CD4-positive, alpha-beta T cell treated with Interleukin-12 subunit alpha and Interleukin-12 subunit beta, for 1 hour (primary cell): ENCODE measurements at places on chromosomes 4 and X.

GRCh38 chr4:151991001-151991883, 230.4 kb upstream of the GATB start:
- DNase-seq = peak; percentile 10

DNA sequence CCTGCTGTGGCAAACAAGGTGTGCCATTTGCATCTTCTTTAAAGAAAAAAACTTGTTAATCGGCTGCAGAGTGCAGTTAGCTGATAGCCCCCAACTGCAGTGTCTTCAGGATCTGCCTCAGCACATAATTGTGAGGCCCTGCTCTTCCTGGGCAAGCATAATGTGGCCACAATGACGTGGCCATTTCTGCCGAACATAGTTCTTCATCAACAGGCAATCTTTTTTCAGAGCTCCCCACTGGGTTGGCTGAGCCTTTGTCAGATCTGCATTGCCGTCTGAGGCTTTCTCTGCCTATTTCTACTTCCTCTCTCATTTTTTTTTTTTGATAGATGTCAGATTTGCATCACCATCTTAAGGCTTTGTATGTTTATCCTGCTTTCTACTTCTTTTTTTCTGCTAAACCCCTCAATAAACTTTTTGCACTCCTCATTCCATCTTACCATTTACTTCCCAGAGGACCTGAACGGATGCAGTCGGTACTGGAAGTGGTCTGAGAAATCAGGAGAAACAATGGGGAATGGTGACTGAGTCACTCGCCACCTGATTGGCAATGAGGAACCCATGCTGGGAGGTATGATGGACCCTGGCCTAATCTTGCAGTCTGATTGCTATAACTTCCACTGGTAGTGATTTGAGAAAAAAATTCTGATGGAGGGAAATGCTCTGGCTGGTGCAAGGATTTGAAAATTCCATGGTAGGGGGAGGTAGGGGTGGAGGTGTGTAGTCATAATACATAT, 21.2 kb upstream of the TAB3 start:
- no peak for DNase-seq

GRCh38 chrX:153799326-153799725, 4.9 kb downstream of the SSR4 start:
- no peak for DNase-seq

DNA sequence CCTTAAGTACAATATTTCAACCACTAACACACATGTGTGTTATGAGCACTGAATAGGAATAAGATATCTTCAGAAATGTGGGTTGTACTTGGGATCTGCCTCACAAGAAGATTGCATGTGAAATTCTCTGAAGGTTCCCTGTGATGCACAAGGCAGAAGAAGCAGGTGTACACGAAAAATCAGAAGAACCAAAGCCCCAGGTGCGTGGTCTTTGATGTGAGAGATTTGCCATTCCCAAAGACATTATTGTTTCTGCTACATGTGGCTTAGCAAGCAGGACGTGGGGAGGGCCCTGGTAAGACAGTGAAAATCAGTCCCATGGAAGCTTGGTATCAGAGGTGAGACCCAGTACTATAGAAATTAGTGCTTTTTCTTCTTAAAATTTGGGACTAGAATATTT, 13.0 kb upstream of the SPRY1 start:
- no peak for DNase-seq

- DNase-seq = no peak
These were observed 425.4 kb upstream of the PITX2 start for GRCh38 chr4:111048316-111048715.

GRCh38 chrX:119429471-119429870, 30.3 kb downstream of the SLC25A43 start:
- no peak for DNase-seq

DNA sequence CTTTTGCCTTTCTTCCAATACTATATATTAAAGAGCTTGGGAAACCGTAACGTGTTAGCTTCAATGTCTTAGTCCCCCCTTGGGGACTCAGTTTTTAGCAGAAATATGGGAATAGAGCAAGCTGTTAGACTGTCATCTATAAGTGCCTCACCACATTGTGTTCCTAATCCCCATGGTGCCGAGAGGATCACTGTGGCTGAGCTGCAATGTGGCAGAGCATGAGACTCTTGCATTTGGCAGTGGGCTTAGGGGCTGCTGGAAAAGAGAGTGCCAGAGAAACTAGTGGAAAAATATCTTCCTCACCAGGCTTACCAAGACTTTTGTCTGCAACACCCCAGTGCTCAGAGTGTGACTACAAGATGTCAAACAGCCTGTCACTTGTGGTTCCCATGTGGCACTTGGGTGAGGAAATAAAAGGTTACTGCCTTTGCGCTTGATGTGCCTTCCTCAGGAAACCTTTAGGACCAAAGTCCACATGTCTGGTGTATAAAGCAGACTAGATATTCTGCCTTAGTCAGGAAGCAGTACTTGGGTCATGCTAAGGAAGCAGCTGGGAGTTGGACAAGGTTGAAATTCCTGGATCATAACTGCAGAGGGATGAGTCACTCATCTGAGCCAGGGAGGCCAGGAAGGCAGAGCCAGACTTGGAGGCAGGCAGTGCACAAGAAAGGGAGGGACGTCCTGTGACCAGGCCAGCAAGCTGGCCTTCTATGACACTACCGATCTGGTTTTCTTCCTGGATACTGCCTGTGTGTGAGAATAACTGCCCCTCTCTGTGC, 9.7 kb upstream of the MAGEA4 start:
- no peak for DNase-seq

DNA sequence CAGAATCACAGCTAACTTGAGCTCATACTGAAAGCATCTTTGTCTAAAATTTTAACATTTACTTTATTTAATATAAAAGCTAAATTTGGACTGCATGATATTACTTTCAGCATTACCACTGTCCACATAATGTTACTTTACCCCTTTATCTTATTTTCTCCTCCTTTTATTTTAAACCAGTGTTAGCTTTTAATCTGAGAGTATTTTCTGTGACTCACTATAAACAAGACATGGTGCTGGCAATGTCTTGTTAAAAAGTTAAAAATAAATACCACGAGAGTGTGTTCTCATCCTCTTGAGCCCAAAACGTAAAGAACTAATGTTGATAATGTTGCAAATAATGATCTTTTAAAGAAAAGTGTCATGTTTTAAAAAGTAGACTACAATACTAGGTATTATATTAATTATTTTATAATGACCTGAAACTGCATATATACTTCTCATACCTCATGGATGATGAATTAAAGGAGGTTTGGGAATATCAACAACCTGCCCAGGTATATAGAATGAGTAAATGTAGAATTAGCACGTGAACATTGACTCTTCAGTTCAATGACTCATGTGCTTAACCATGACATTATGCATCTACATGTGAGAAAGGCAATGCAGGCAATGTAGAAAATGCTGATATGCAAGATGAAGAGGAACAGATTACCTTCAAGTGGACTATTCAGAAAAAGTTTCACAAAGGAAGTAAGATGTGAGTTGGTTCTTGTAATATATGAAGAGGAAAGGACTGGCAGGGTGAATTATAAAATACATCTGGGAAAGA, 454.1 kb upstream of the ADGRL3 start:
- DNase-seq = no peak

GRCh38 chr4:119655111-119655837, 26.7 kb upstream of the PDE5A start:
- no peak for DNase-seq

- peak; percentile 33 for DNase-seq
These were observed 26.5 kb downstream of the HCCS start for GRCh38 chrX:11137543-11138139.

DNA sequence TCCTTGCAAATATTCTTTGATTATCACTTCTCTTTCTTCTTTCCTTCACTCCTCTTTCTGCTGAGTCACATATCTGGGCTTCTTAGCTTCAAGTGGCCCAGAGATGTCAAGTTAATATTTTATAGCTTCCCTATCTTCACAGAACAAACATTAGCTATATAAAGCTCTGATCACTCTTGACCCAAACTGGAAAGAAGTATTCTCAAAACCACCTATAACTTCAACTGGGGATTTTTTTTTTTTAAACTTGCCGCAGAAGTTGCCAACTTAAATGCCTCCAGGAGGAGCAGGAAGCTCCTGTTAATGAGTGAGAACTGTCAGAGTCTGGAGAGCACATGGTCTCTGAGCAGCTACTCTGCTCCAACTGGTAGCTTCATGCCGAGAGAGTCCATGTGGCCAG, 233.3 kb upstream of the EDNRA start:
- no peak for DNase-seq

DNA sequence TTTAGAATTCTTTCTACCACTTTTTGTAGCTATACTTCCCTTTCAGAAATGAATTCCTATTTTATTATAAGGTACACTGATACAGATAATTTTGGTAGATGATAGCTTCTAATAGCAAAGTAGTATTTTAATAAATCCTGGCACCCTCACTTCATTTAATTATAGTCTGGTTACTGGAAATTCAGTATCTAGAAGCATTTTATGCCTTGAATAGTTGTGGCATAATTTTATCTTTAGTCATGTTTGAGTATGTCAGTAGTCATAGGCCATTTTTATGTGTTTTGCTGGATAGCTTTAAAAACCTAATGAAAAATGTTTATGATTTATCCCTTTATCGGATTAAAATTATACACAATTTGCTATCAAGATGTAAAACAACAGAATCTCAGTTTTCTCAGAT, 92.3 kb downstream of the DIAPH2 start:
- DNase-seq = no peak

DNA sequence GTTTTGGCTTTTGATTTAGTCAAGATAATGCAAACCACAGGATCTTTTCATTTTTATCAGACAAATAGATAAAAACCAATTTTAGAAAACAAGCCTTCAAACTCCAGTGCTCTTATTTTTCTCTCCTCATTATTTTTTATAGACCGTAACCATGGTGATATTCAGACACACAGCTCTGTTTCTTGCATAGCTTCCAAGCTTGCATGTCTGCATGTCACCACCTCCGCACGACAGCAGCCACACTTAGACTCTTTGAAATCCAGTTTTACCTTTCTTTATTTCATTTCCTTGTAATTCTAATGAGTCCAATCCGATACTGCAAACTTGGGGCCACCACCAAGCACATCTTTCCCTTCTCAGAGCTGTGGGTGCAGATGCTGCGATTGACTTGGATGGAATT, 94.3 kb upstream of the GPM6A start:
- DNase-seq = no peak

DNA sequence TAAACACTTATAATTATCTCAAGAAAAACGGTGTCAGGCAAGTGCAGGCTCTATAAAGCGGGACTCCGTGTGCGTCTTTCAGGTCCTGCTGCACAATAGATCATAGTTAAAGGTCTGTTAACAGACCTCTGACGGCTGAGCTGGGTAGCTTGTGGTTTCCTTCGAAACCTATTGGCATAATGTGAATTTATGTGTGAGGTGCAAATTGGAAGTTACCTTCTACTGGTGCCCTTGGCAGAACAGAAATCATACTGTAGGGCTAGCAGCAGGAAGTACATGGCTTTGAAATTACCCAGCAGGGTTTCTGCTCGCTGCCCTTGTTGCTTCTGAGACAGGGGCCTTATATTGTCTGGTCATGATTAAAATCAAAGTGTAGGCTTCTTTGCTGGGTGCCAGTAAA, 216.4 kb upstream of the HAND2 start:
- no peak for DNase-seq

DNA sequence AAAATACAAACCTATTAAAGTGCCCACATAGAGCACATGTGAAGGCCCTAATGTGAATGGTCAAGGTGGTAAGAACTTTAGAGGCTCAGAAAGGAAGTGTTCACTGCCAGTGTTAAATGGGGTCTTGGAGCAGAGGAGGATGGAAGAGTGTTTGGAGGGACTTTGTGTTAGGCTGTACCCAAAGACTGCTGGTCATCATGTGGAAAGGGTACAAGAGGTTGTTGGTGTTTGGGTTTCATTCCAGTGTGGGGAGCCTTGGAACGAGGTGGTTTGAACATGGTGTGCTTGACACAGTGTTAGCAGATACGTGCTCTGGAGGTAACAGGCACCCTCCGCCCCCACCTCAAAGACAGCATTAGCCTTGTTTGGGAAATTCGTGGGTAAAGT, 73.1 kb downstream of the RAPGEF2 start:
- no peak for DNase-seq

GRCh38 chr4:39657465-39657864, 18.8 kb upstream of the SMIM14 start:
- no peak for DNase-seq

- no peak for DNase-seq
These were observed 146.7 kb upstream of the PSAPL1 start for GRCh38 chr4:7581477-7581876.

GRCh38 chrX:292900-293897, 12.0 kb downstream of the PLCXD1 start:
- no peak for DNase-seq

DNA sequence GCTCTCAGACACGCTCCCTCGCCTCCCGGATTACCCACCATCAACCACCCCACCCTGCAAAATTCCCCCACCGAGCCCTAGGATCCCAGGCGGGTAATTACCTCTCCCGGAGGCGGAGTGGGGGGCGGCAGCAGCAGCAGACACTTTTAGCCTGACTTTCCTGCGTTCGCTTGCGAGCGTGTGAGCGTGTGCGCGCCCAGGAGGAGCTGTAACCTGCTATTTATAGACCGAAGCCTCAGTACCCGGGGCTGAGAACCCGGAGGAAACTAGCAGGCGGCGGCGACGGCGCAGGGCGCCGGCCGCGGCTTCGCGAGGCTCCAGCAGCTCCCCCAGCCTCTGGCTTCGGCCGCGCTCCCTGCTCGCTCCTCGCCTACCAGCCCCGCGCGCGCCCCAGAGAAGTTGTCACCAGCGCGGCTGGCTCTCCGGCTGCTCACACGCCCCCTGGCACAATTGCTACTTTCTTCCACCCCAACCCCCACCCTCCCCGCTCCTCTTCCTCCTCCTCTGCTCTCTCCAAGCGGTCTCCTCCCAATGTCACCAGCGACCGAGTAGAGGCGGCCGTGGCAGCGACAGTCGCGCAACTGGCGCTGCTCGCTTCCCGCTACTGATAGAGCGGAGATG, at the start of gene INPP4B:
Gene INPP4B, minus strand, starts transcription at position 194 of the 621 bp plus-strand sequence.
- DNase-seq = peak; percentile 38

GRCh38 chr4:76518241-76518640, 83.2 kb downstream of the SHROOM3 start:
- DNase-seq = no peak

- no peak for DNase-seq
These were observed 44.0 kb downstream of the ABLIM2 start for GRCh38 chr4:8114456-8115202.

DNA sequence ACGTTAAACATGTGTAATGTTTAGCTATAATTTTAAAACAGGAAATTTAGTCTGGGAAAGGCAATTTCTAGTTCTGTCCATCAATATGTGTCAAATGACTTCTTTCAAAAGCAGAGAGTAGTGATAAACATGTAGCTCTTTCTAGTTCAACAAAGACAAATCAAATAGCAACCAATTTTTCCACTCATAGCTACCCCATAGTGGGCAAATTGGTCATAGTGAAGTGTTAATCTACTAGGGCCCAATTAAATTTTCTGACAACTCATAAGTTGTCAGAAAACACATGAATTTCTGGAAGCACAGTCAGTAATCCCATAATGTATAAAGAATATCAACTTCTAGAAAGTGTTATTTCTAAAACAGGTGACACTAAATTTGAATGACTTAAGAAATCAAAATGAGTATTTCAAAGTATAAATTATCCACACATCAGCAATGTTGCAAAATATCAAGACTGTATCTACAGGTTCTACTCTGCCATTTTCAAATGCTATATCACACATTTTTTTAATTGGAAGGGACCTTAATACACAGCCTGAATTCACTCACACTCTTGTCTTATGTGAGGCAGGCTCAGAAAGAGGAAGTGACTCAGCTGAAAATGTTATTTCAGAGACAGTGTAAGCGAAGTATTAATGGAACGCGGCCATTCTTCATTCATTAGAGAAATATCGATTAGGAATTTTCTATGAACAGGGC, 7.7 kb downstream of the OCIAD2 start:
- no peak for DNase-seq
